ENCODE measurements at places on chromosomes 5 and 9.

DNA sequence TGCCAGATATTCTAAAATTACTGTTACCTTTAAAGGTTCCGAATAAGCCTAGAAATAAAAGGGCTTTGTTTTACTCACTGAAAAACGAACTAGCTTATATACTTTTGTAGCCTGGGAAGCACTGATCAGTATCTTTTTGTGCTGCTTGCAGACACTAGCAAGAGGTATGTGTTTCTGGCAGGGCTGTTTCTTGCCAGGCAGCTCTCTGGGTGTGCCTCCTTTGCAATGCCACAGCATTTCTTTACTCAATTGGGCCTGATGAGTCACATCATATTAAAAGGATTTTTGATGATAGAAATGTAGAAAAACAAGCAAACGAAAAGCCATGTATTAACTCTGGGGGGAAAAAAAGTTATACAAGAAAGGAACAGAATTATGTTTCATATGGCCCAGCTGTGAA lies 35.6 kb downstream of the CD180 start:
- DNase-seq: peak; percentile 65

DNA sequence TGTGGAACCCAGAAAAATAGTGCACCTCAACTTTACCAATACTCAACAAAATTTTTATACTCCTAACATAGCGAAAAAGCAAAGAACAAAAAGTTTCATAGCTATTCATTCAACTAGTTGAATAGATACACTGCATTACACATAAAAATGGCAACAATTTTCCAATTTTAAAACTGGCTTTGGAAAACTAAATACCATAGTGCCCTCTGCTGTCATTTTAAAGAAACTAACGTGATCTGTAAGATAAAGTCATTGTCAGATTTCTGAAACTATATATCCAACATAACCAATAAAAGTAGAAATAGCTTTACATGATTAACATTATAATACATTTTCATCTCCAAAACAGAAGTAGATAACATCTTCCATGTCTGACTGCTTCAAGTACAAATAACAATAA lies 31.6 kb downstream of the DTWD2 start:
- no peak for DNase-seq

- no peak for DNase-seq
Measured at GRCh38 chr5:40172721-40173120, 507.0 kb upstream of the PTGER4 start.

DNA sequence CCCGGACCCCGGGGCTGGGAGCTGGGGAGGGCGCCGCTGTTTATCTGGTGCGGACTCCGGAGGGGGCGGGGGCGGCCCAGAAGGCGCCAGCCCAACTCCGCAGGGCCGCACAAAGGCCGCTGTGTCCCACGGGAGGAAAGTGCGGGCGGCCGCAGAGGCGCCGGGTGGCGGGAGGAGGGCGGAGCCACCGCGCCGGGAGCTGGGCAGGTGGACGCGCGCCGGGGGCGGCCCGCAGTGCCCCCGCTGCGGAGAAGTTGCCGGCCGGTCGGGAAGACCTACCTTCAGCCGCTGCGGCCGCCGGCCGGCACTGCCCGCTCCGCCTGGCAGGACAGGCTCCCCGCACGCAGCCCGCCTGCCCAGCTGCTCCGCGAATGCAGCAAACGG lies 43.6 kb downstream of the NACC2 start:
- DNase-seq: no peak

DNA sequence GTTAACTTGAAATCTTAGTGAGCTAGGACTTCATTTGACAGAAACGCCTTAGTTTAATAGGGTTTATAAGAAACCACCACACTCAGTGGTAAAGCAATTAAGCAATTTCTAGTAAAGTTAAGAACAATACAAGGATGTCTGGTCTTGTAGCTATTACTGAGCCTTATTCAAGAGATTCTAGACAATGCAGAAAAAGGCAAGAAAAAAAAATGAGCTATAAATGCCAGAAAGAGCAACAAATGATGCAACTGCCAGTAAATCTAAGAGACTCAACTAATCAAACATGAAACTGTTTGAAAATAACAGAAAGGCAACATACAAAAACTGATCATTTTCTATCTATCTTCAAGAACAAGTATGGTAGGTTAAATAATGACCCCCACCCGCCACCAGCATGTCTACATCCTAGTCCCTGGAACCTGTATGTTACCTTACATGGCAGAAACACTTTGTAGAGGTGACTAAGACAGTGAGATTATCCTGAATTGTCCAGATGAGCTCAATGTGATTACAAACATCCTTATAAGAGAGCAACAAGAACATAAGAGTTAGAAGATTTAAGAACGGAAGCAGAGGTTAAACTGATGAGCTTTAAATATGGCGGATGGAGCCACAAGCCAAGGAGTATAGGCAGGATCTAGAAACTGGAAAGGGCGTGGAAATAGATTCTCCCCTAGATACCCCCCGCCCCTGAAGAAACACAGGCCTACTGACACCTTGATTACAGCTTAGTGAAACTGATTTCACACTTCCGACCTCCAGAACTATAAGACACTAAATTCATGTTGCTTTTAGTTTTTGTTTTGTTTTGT lies 93.0 kb downstream of the SUSD1 start:
- no peak for DNase-seq

DNA sequence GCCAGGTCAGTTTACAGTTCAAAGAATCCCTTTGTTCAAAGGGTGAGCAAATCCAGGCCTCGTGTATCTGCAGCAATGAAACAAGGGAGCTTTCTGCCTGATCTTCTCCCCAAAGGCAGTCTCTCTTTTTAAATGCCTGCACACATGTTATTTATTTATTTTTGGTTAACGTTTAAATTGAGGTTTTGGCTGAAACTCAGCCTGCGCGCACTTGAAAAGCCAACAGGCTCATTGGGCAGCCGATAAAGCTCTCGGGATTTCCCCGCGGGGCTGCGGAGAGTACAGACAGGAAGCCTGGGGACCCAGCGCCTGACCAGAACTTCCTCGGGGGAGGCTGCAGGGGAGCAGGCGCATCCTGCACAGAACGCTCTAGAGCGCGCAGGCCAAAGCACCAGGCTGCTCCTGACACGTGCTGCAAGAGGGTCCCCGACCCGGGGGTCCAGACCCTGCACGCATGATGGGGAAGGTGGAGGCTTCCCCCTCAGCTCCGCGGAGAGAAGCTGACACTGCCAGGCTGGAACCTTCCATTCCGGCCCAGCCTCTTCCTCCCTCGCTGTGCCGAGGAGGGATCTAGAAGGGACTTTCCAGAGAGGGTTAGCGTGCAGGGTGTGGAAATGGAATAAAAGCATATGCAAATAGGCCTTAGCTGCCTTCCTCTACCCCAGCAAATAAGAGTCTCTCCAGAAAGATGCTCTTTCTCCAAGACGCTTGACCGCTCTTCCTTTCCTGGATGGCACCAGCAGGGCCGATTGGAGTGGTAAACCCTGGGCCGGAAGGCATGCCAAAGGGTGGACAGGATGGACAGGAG lies 46.1 kb downstream of the PTTG1 start:
- DNase-seq: peak; percentile 86

Measured in CD4-positive, alpha-beta T cell treated with Interleukin-12 subunit alpha and Interleukin-12 subunit beta, for 1 hour (primary cell).